ENCODE measurements at places on chromosomes 6 and 20.
A peak's percentile ranks its signal among the peaks of the same experiment; 100 is the strongest.

- DNase-seq, result no peak
These were observed 6.5 kb downstream of the PEDS1 start for GRCh38 chr20:50146732-50147662.

DNA sequence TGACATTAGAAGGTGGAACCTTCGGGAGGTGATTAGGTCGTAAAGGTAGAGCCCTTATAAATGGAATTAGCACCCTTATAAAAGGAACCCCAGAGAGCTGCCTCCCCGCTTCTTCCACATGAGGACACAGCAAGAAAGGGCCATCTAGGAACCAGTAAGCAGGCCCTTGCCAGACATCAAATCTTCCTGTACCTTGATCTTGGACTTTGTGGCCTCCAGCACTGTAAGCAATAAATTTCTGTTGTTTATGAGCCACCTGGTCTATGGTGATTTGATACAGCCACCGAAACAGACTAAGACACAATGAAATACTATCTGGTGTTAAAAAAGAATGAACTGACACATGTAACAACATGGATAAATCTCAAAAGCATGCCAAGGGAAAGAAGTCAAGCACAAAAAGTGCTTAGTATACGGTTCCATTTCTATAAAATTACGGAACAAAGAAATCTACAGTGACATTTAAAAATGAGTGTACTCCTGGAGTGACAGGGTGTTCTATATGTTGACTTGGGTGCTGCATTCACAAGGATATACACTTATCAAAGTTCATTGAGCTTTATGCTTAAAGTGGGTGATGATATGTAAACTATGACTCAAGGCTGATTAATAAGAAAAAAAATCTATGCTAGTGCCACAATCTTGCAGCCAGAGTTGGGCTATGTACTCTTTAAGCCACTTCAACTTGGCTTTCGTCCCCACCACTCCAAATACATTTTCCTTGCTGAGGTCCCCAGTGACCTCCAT, 18.4 kb downstream of the SERPINB1 start:
- no peak for DNase-seq

DNA sequence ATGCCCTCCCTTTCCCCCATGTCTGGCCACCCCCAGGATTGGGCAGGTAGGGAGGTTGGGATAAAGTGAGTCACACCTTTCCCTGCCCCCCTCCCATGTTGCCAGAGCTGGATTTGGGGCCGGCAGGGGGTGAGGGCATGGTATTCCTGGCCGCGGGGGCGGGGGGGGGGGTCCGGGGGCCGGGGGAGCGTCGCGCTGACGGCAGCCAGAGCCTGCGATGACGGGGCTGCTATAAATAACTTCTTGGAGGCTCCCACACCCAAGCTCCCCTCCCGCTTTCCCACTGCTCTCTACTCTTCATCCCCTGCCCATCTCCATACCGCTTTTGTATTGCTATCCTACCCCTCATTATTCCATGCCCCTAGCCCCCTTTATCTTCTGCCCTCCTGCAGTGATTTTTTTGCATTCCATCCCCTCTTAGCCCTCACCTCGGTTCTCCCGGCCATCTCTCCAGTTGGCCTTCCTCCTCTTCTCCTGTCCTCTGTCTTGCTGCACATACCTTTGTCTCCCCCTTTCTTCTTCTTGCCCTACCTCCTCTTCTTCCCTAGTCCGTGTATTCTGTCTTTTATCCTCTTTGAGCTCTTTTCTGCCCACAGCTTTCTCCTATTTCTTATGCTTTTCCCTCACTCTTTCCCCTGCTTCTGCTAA, 13.8 kb downstream of the SYNGAP1 start:
- no peak for DNase-seq

DNA sequence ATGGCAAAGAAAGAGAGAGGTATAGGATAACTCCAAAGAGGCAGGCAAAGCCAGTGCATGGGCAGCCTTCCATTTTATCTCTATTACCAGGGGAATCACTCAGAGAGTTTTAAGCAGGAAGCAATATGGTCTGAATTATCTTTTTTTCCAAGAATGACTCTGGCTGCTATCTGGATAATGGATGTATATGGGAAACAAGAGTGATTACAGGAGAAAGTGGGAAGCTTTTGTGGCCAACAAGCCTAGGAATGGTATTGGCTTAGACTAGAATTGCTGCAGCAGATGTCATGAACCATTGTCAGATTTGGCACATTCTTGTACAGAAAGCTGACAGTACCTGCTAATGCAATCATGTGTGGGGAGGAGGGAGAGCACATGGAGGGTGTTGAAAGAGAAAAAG, 73.0 kb upstream of the BTBD3 start:
- no peak for DNase-seq

GRCh38 chr20:51354191-51354768, 188.2 kb downstream of the NFATC2 start:
- DNase-seq, result no peak

DNA sequence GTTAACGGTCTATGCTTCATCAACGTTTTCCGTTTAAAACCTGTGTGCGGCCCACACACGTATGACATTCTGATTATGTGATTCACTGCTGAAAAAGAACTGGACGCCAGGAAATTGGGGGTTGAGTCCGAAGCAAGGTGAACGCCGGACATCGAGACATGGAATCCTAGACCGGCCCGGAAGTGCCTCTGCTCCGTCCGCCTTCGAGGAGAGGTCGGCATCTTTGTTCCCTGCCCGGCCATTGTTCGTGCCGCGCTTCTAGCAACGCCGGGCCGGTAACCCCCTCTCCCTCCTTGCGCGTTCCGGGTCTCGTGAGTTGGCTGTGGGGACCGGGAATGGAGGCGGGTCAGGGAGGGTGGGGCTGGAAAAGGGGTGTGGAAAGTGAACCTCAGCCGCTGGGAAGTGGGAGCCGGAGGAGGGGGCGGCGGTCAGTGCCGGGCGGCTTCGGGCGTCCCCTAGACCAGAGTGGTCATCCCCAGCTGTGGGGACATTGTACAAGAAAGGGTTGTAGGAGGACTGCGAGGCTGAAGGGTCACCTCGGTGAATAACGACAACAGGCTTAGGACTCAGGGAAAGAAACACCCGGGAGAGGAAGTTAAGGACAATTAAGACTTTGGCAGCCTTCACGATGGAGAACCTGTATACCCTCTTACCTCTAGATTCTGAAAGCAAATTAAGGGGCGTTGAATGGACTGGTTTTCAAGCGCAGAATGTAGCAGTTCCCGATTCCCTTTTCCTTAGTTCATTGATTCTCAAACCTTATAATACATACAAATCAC, at the start of gene ZSCAN9:
ZSCAN9 (plus strand) TSS at position 220 of the 779 bp plus-strand sequence. CDS start 1,810 bp downstream, outside the sequence.
- DNase-seq, result peak; percentile 90

DNA sequence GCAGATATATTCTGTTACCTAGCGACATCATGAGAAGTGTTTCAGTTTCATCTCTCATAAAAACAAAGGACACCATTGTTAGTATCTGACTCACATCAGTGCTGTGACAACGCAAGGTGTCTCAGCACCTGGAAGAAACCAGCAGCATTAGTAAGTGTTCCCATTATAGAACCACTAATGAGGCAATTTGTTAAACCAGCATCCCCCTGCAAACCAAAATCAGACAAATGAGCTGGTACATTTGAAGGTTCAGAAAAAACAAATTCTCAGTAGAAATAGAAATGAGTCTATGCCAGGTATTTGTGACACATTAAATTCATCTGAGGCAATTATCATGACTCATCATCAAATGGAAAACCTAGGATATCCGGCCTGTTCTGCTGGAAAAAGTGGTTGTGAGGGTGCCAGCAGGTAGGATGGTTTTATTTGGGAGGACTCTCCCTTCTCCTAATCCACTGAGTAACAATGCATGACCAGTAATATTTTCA, 151.7 kb downstream of the TMEM200A start:
- no peak for DNase-seq

DNA sequence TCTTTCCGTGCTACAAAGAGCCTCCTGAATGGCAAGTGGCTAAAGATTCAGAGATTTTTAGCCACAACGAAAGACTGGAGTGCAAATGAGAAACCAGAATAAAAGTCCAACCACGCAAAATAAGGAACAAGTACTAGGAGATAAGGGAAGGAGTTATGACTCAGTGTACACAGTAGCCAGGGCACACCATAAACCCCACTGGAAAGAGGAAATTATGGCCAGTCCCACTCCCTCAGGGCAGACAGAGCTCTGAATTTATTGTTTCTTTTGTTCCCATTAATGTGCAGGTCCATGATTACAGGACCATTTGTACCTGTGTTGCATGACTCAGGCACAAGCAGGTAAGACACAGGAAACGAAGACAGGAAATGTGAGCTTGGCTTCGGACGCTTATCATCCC, 150.3 kb upstream of the PREP start:
- no peak for DNase-seq

DNA sequence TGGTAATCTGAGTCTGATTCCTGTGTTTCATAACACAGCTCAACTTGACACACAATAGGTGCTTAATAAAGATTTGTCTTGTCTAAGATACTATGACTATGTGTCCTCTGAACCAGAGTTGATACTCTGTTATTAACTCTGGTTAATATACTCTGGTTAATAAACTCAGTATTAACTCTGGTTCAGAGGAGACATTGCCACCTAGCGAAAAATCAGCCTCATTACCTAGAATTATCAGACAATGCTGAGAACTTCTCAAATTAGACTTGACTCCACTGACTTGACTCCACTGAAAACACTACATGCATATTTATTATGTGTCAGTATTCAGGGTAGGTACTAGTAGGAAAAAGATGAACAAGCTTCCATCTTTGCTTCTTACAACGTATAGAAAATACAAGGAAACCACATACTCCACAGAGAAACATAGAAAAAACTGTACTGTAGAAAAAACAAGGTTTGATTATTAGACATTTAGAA, 73.9 kb downstream of the AHI1 start:
- no peak for DNase-seq

GRCh38 chr6:73644941-73645591, 8.7 kb downstream of the SLC17A5 start:
- DNase-seq, result no peak

DNA sequence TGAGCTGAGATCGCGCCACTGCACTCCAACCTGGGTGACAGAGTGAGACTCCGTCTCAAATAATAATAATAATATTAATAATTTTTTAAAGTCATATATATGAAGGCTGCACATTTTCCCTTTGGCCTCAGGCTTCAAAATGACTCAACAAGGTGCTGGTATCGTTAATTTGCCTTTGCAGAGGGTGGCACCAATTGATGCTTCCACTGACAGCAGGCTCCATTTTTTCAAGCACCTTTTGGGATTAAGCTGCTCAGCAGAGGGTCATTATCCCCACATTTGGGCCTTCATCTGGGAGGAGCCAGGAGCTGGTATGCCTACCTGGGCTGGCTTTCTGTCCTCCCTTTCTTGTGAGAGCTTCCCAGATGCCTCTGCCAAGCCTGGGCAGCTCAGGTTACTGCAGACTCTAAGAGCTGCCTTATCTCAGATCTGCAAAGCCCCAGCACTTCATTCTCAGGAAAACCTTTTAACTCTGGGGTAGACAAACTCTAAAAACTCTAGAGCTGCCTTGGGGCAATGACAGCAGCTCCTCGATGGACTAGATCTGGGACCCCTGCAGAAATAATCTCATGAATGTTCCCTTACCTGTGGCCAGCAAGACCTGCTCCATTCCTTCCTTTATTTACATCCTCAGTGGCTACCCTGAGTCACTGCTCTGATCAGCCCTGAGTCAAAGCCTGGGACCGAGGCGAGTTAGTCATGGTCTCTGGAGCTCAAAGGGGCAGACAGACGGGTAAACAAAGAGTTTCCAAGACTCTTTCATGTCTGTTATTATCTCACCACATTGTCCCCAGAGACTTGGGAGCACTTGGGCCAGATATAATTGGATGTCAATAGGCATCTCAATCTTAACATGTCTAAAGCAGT, 80.0 kb upstream of the EYA2 start:
- no peak for DNase-seq

- no peak for DNase-seq
These were observed 50.3 kb upstream of the PREP start for GRCh38 chr6:105452924-105453756.

GRCh38 chr20:36173451-36173933, 19.0 kb downstream of the EPB41L1 start:
- no peak for DNase-seq

DNA sequence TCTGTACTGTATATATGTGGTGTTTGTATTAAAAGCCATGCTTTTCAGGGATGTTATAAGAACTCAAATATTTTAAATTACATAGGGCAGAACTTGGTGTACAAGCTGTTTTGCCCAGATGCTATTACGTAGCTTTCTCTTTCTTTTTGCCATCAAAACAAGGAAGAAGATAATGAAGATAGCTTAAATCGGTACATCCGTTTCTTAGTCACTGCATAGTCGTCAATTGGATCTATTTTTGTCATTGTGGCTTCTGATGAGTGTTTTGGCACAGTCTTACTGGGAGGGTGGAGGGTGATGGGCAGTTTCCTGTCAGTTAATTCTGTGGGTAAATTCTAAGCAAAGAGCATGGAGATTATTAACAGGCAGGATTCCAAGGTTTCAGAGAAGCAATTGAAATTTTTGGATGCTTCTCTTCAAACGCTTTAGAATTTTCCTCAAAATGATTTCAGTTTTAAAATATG, 649.1 kb upstream of the GJE1 start:
- peak; percentile 48 for DNase-seq

GRCh38 chr20:51400051-51400926, 142.2 kb downstream of the NFATC2 start:
- no peak for DNase-seq

DNA sequence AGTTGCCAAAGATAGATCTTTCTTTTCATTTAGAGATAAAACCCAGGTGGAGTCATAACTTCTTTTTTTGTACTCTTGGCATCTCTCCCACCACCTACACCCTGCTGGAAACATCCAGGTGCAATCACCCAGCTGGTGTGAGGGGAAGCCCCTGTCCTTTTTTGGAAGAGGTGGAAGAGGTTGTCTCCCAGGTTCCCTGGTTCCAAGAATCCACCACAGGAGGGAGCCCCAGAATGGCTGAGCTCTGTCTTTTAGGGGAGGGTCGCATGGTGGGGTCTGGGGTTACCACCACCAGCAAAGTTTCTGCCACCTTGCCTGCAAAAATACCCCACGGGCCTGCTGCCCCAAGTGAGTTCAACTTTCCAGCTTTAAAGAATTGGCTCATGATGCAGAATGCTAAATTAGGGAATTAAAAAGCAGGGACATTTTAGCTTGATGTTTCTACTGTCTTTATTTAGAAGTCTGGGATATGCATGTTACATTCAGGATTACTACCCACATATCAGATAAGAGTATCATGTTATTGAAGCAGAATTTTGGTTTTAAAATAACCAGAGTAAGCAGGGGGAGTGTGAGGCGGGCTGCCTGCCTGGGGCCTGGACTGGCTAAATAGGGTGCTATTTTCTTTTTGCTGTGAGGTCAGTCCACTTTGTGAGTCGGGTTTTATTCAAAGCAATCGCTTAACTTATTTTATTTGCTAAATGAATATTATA, 11.0 kb downstream of the SMOC2 start:
- DNase-seq, result no peak

- DNase-seq, result no peak
These were observed 560.8 kb upstream of the JAG1 start for GRCh38 chr20:11234608-11235007.

- DNase-seq, result no peak
These were observed 2.2 kb downstream of the TNF start for GRCh38 chr6:31577579-31577966.

GRCh38 chr6:133408543-133408942, 167.4 kb downstream of the EYA4 start:
- DNase-seq, result no peak

GRCh38 chr6:162249907-162250642, 477.5 kb downstream of the PRKN start:
- DNase-seq, result no peak

- DNase-seq, result peak; percentile 42
These were observed 13.7 kb downstream of the NPEPL1 start for GRCh38 chr20:58706150-58706892.
